NCI-H1105 (cell line): ENCODE measurements at places on chromosomes 13 and 19.

GRCh38 chr19:38369584-38369983, 4.8 kb upstream of the PSMD8 start:
- no peak for DNase-seq

DNA sequence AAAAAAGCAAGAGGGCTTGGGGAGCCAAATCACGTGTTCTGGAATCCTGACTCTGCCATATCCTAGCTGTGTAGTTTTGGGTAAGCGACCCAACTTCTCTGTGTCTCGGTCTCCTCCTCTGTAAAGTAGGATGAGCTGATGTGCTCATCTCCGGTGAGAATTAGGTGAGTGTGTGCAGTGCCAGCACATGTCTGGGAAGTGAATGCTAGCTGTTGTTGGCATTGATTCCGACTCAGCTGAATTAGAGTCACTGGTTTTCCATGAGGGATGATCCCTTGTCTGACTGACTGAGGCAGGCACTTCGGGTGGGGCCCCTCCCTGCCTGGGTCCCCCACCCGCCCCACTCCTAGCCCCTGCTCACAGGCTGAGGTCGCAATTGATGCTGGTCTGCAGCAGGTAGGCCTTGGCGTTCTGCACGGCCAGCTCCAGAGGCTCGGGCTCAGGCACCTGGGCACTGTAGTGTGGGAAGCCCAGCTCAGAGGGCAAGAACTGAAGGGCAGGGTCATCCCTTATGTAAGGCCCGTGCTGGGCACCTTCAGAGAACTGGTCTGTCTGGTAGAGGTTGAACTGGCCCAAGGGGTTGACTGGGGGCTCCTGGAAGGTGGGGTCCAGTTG, 835 bp downstream of the RSPH6A start:
- DNase-seq, result no peak

DNA sequence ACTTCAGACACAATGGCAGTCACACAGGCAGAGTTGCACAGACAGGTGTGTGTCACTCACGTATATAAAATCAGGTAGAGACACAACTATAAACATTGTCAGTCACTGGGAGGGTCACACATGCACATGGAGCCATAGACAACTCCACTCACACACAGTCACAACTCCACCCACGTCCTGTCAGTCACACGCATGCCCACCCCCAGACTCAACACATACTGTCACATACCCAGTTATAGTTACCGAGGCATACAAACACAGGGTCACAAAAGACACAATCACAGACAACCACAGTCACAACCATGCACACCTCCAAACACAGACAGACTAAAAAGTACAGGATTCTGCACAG, 1.5 kb downstream of the NUMBL start:
- DNase-seq, result no peak

- no peak for DNase-seq
Measured at GRCh38 chr19:45922281-45922680, 7.7 kb upstream of the NANOS2 start.

GRCh38 chr13:77014906-77015685, 11.9 kb downstream of the FBXL3 start:
- DNase-seq, result no peak

- DNase-seq, result no peak
Measured at GRCh38 chr19:10752237-10752912, 34.5 kb downstream of the DNM2 start.

DNA sequence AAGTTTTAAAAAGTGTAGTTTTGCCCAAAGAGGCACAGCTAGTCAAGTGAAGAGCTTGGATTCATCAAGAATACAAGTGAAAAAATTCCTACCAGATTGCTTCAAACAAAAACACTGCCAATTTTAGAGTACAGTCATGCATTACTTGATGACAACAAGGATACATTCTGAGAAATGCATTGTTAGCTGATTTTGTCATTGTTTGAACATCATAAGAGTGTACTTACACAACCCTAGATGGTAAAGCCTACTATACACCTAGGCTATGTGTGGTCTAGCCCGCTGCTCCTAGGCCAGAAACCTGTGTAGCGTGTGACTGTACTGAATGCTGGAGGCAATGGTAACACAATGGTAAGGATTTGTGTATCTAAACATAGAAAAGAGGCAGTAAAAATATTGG, 41.1 kb downstream of the TMTC4 start:
- DNase-seq, result no peak

GRCh38 chr19:29381353-29382203, 144.2 kb upstream of the VSTM2B start:
- DNase-seq, result no peak

DNA sequence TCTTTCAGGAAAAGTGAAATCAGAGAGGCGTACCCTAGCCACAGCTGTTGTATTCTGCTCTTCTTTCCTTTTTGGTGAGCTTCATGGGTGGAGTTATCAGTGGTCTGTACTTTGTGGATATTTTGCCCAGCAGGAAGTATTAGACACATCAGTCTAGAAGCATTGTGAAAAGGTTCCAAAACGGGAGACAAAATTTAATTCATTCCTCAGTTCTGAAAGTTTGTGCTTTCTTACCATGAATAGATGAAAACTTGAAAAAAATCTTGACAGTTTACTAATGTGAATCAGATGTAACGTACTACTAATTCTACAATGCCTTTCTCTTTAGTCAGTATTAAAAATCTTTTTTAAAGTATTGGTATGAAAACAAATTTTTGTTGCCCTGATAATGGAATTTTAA, 116.8 kb downstream of the DNAJC3 start:
- no peak for DNase-seq

DNA sequence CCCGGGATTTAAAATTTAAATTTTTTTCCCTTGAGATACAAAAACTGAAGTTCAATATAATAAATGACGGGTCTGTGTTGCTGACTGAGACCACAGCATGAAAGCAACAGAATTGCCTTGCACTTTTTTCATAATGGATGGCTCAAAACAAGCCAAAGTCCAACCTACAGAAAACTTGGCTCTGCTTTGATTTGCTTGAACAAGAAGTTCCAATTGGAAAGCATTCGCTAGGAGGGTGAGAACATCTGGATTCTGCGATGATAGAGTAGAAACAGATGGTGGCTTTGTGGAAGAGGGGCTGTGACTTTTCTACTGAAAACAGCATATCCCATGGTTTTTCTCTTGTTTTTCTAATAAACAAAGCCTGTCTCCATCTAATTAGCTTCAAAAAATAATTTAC, 46.4 kb downstream of the THSD1 start:
- DNase-seq, result no peak

DNA sequence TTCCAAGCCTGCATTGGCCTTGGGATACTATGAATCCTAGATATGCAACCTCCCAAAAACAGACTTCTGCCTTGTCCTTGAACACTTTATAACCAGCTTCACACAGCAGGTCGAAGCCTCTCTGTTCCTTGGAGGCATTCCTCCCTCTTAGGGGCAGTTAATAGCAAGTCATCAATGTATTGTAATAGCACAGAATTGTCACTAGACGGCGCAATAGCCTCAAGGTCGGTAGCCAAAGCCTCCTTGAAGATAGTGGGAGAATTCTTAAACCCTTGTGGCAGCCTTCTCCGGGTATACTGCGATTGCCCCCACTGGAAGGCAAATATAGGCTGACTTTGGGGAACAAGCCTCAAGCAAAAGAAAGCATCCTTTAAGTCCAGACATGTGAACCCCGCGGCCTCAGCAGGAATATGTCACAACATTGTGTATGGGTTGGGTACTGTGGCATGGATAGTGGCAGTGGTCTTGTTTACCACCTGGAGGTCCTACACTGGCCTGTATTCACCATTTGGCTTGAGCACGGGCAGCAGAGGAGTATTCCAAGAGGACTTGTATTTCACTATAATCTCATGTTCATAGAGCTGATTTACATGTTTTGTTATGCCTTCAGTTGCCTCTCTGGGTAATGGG, 61.1 kb downstream of the ZNF431 start:
- DNase-seq, result no peak

GRCh38 chr19:16208847-16209665, 11.3 kb downstream of the AP1M1 start:
- DNase-seq, result no peak

DNA sequence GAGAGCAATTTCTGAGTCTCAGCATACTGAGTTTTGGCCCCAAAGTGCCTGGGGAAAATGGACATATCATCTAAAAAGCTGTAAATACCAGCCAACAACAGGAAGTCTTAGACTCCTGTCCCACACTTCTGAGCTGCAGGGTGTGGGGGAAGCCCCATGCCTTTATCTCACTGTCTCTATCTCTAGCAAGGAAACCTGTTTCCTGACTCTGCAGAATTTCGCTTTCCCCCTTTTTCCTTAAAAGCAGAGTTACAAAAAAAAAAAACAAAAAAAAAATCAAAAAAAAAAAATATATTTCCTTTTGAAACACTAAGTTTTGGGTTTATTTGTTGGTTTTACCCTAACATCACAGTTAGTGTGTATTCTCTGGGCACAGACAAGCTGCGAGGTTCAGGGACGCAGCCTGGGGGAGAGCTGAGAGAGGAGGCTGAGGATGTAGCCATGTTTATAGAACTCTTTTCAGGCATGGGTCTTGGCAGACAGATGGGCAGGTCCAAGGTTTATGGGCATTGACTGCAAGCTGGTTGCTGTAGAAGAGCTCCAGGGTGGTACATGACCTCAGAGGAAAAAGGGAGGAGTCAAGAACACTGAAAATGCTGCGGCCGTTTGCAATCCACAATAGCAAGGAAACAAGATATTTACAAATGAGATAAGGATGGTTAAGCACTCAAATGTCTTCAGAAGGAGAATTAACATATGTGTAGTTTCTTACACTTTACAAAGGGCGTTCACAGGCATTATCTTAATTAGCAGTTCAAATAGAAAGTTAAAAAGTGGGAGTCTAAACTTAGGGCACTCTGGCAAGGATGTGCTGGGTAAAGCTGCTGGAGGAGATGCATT, 4.9 kb downstream of the MBNL2 start:
- no peak for DNase-seq

DNA sequence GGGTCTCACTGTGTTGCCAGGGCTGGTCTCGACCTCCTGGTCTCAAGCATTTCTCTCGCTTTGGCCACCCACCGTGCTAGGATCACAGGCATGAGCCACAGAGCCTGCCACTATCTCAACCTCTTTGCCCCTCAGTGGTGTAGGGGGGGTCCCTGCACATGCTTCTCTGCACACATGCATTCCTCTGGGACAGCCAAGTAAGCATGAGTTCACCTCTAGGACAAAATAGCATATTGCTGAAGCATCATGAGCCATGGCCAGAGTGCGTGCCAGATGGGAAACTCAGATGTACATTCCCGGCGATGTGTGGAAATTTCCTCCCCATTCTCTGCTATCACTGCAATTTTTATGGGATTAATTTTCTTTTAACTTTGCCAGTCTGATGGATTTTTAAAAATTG, 23.1 kb downstream of the CHAF1A start:
- no peak for DNase-seq

DNA sequence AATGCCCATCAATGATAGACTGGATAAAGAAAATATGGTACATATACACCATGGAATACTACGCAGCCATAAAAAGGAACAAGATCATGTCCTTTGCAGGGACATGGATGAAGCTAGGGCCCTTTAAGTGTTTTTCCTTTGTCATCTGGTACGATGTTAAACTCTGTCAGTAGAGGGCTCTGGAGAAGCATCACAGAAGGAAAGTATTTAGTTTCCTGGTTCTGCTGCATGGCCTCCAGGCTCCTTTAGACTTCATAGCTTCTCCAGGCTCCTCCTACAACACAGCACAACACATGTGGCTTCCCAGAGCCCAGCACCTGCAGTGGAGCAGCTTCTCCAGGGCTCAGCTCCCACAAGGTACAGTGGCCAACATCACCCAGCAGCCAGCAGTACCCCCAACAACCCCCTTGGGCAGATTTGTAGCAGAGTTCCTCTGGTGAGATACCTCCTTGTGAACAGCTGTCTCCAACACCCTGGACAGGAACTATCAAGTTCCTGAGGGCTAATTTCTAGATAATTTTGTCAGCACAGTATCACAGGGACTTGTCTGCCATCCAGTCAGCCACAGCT, 63.4 kb downstream of the KCTD12 start:
- DNase-seq, result no peak

GRCh38 chr19:47414469-47414868, 4.9 kb downstream of the MEIS3 start:
- DNase-seq, result no peak

DNA sequence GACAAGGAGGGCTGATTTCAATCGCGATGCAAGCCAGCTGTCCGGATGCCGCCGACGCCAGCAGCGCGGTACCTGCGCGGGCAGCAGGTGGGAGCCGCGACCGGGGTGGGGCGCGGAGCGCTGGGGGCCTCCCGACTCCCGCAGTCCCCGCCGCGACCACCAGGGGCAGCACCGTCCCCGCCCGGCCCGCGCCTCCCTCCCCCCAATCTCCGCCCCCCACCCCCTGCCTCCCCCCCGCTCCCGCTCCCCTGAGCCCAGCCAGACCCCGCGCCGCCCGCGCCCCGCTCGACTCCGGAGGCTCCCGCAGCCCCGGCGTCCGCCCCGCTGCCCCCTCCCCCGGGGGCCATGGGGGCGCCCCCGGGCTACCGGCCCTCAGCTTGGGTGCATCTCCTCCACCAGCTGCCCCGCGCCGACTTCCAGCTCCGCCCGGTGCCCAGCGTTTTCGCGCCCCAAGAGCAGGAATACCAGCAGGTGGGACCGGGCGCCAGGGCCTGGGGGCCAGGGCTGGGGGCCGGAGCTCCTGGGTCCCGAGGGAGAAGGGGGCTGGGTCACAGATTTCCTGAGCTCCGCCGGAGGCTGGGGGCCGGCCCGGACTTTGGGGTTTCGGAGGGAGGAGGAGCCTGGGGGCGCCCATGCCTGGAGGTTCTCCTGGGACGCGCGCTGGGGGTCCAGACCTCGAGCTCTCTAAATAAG, at the start of gene TTYH1:
TSS of gene TTYH1 (plus strand) at position 257 of the 693 bp plus-strand sequence. CDS start at position 346, 89 bp downstream.
- no peak for DNase-seq

DNA sequence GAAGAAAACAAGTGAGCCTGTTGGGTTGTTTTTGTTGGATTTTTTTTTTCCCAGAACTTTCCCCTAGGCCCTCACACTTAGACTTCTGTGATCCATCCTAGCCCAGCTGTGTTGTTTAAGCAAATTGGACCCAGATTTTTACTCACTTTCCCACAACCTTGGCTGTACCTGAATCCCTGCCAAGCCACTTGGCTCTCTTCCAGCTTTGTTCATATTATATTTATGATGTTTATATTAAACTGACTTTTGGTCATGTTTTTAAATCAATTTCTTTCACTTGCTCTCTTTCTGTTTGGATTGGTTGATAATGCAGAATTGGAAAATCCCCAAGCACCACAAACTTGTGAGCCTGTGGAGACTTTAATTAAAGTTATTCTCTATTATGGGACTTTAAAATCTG, 16.6 kb downstream of the OLFM4 start:
- DNase-seq, result no peak
